ENCODE measurements at places on chromosomes 4 and X.
A peak's percentile ranks its signal among the peaks of the same experiment; 100 is the strongest.

GRCh38 chrX:65596270-65597034 is 61.9 kb upstream of the LAS1L start:
- peak; percentile 45 for DNase-seq

GRCh38 chr4:174713181-174713580 is 115.9 kb downstream of the GLRA3 start:
- DNase-seq: no peak

DNA sequence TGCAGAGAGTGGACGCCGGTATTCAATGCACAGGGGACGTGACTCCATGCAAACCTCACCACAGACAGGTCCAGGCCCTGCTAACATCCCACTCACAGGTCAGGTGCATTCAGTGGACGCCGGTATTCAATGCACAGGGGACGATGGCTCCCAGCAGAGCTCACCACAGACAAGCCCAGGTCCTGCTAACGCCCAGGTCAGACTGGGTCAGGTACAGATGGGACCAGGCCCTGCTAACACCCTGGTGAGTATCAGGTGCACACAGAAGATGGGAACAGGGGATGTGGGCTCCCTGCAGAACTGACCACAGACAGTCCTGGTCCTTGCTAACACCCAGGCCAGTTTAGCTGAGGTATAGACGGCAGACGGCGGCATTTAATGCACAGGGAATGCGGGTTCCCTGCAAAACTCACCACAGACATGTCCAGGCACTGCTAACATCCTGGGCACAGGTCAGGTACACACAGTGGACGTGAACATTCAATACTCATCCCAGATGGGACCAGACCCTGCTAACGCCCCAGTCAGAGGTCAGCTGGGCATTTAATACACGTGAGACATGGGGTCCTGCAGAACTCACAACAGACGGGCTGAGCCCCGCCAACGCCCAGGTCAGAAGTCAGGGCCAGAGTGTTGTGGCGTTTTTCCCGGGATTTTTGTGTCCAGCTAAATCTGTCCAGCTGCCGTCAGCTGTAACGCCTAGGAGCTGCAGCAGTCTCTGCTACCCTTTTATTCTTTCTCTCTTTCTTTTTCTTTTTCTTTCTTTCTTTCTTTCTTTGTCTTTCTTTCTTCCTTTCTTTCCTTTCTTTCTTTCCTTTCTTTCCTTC is 99.2 kb downstream of the SHOX start:
- no peak for DNase-seq

DNA sequence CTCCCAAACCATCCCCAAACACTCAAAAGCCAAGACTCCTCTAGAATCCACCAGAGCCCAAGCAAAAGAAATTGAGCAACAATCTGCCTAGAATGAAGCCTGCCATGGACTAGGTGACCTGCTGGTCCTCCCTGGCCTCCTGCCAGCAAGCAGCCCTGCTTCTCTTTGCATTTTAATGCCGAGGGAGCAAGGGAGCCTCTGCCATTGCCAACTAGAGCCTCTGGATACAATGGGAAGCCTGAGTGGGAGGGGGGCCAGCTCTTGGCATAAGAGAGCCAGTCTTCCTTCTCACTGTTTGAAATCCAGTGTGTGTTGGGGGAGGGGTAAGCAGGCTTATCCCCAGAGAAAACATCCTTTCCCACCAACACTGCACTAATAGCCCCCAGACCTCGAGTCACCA is 1.5 kb upstream of the GDPD2 start:
- DNase-seq: no peak

DNA sequence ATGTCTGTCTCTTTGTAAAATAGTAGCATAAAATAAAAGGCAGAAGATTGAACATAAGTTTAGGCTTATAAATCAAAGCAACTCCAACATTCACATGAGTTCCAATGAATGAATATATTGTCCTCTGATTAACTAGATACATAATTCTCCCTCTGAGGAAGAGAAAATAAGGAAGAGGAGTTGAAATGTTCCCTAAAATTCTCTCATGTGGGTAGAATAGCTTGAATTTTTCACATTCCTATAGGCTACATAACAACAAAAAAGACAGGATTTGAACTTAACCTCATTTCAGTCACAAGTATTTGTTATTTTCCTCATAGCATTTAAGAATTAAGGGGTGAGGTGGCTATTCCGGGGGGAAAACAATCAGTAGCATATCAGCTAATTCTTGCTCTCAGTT is 462.4 kb upstream of the NDST4 start:
- no peak for DNase-seq

DNA sequence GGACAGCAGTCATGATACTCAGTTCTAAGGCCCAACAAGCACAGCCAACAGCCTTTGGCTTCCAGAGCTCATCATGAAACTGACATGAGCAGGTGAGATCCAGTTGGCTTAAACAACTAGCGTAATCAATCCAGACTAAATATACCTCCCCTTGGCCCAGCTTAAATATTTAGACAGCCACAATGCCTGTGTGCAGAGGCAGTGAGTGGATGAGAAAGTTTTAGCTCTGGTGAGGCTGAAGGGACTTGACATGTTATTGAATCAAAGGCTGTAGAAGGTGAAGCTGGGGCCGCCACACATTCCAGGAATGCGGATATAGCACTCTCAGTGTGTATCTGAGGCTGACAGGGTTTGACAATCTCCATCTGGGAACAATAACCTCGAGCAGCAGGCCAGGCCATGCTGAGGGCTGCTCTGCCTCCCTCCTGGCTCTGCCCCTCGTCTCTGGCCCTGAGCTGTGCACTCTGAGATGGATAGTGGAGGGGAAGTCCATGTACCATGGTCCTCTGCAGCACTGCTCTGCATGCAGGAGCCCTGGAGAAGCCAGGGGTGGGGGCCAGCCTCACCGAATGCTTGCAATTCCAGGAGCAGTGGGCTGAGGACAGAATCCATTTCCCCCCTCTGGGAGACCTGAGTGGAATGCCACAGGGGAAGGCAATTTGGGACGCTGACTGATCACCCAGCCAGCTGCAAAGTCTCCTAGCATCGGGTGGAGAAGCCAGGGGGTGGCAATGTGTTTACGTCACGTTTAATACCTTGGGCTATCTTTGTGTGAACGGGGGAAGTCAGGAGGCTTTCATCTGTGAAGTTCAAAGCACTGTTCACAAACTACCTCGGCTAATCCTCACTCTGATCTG is 37.3 kb upstream of the RASL11B start:
- no peak for DNase-seq

All from activated T-cell treated with anti-CD3 and anti-CD28 coated beads, Interleukin-2, amount 50 U/mL, for 4 hours (primary cell).